ENCODE measurements at places on chromosomes 1 and 21. TPM values are rescaled to one million over a fixed set of nuclear protein-coding genes. Genes with fewer than 3 reads are reported as not detected.

Gene RYR2
- total RNA-seq = not detected

Gene LGR6
- total RNA-seq = not detected

Gene HCN3
- 0.97 TPM for total RNA-seq

Gene SLAMF8
- not detected for total RNA-seq

Data from SJSA1 (cell line).